ENCODE measurements at places on chromosomes 3 and 15.

DNA sequence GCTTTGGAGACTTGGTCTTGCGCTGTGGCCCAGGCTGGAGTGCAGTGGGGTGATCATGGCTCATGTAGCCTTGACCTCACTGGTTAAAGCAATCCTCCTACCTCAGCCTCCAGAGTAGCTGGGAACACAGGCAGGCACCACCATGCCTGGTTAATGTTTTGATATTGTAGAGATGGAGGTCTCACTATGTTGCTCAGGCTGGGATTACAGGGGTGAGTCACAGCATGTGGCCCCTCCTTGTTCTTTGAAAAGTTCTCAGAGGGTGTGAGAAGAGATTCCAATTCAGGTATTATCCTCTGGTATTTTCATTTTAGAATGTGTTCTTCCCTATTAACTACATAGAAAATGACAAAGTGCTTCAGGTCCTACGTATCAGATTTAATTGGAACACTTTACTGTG, 51.9 kb upstream of the RPL32 start:
- no peak for DNase-seq

DNA sequence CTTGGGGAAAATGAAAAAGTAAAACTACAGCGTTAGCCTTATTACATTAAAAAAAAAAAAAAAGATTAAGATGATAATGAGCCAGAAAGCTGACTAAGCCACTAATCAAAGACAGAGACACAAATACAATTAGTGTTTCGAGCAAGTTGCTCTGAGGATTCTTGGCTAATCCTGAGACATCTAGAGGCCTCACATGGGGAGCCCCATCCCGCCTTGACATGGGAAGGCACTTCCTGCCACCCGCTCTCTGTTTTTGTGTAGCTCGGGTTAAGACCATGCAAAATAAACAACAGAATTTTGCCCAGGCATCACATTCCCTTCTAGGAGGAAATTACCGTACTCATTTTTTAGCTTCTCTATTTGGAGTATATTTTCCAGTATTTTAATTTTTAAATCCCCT, 15.3 kb downstream of the HESX1 start:
- no peak for DNase-seq

DNA sequence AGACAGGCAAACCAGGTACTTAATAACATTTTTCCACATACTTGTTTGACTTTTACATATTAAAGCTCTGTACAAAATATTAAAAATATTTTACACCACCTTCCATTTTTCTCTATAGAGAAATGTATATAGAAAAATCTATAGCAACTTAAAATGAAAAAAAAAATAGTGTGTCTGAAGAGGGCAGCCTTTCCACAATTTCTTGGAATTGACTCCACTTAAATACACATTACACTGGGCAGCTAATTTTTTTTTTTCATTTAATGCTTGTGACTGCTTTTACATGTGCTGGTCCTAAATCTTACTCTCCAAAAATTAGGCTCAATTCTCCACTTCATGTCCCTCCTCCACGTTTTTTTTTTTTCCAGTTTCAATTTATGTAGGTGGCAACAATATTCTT, 427.0 kb upstream of the RBMS3 start:
- no peak for DNase-seq

- no peak for DNase-seq
Measured at GRCh38 chr3:16484984-16485383, 28.5 kb downstream of the RFTN1 start.

GRCh38 chr3:184525337-184526087, 36.1 kb upstream of the EPHB3 start:
- DNase-seq, result no peak

DNA sequence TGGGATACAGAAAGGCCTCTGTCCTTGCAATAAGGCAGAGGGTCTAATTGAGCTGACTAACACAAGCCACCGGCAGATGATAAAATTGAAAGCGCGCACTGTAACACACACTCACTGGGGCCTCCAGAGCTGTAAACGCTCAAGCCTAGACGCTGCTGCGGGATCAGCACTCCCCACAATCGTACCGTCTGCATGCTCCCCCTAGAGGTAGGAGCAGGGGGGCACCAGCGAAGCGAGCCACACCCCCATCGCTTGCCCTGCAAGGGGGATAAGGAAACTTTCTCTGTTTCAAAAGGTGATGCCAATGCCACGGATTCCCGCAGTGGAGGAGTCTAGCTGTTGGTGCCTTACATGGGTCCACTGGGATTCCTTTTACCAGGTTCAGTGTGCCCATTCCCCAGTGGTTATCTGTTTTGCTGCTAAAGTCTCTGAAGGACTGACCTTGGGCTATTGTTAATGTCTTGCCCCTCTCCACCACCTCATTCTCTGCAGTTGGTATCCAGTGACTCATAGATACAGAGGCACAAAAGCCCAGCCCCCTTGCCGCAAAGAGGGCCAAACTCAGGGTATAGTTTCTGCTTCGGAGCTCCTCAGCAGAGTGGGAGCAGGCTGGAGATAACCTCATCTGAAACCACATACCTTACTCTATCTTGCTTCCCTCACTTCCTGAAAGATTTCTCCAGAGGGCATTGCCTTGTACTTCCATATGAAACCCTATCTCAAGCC, 139.3 kb upstream of the KBTBD8 start:
- DNase-seq, result no peak

DNA sequence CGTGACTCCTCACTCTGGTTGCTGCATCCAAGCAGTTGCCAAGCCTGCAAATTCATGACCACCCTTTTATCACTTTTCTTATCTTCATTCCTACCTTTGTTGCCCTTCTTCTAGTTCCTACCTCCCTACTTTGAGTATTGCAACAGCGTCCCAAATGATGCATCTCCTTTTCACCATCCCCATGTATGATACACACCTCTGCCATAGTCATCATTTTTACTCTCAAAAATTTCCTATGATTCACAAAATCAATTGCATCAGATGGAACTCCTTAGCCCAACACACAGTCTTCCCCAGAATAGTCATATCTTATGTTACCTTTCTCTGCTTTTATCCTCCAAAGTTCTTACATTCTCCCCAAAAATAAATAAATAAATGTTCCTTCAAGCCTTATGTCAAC, 262.6 kb downstream of the TBL1XR1 start:
- DNase-seq, result no peak

Data from activated CD8-positive, alpha-beta memory T cell treated with anti-CD3 and anti-CD28 coated beads for 48 hours (primary cell).